ENCODE measurements at places on chromosomes 6 and 20.

DNA sequence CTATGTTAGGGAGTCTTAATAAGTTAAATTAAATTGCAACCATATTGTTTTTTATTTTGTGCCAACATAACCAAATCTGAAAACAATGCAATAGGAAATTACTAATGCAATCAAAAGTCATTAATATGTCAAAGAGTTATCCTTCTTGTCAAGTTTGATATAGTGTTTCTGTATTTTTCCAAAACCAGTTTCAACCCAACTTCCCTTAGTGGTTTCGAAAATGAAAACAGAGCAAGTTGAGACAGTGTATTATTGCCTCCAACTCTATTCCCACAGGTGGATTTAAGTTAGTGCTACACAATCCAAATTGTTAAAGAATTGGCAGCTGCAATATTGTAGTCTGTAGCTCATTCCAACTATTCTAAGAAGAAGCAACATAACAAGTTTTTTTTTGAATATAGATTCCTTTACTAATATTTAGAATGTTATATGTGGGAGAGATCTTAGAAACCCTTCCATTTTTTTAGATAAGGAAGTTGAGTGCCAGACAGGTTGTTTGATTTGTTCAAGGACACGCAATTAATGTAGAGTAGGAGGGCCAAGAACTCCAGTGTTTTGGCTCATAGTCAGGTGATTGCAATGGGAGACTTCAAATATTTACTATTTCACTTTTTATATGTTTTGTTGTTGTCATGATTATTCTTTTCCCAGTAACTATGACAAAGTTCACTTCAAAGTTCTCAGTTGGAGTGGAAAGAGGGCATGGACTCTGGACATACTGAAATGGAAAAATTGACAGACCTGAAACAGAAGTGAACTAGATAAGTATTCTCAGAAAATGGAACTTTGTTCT, 282.4 kb upstream of the HSF2 start:
- DNase-seq, result no peak

- peak; percentile 88 for DNase-seq
These were observed 26.7 kb downstream of the SAYSD1 start for GRCh38 chr6:39088331-39088730.

DNA sequence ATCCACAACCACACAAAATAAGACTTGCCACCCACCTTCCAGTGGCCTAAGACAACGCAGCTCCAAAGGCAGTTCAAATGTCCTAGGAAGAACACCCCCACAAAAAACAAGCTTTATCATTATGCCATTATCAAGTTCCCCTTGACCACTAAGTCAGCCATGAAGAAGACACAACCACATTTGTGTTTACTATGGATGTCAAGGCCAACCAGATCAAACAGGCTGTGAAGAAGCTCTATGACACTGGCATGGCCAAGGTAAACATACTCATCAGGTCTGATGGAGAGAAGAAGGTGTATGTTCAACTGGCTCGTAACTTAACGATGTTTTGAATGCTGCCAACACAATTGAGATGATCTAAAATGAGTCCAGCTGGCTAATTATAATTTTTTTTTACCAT, 26.1 kb downstream of the SEC63 start:
- no peak for DNase-seq

- DNase-seq, result no peak
These were observed 588 bp upstream of the ACSS2 start for GRCh38 chr20:34875642-34876405.

- DNase-seq, result no peak
These were observed 12.0 kb upstream of the OR2B2 start for GRCh38 chr6:27924179-27924578.

GRCh38 chr20:38252292-38253288, 7.9 kb downstream of the KIAA1755 start:
- peak; percentile 25 for DNase-seq

GRCh38 chr6:8990075-8990474, 554.7 kb upstream of the SLC35B3 start:
- DNase-seq, result no peak

GRCh38 chr6:25899580-25900408, 25.8 kb upstream of the SLC17A3 start:
- DNase-seq, result peak; percentile 5

- no peak for DNase-seq
These were observed 10.2 kb downstream of the HDAC2 start for GRCh38 chr6:113960795-113961194.

DNA sequence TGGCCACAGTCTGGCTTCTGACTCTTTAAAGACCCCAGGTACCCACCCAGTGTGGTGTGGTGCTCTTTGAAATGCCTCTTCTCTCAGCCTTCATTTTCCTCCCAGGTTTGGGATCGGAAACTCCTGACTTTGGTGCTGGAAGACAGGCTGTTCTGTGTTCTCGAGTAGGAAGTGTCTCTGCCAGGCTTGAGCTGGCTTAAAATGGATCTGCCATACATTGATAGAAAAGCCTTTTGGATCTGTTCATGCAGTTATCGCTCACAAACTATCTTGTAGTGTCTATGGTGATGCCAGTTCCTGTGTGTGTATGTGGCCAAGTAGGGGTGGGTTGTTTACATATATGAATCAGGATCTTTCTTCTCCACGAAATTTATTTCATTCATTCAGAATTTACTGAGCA, 307.3 kb upstream of the CHD6 start:
- DNase-seq, result no peak

All from fibroblast of the aortic adventitia (primary cell).